AML-193 (cell line): ENCODE measurements at places on chromosomes 5 and 9.
A peak's percentile ranks its signal among the peaks of the same experiment; 100 is the strongest.

DNA sequence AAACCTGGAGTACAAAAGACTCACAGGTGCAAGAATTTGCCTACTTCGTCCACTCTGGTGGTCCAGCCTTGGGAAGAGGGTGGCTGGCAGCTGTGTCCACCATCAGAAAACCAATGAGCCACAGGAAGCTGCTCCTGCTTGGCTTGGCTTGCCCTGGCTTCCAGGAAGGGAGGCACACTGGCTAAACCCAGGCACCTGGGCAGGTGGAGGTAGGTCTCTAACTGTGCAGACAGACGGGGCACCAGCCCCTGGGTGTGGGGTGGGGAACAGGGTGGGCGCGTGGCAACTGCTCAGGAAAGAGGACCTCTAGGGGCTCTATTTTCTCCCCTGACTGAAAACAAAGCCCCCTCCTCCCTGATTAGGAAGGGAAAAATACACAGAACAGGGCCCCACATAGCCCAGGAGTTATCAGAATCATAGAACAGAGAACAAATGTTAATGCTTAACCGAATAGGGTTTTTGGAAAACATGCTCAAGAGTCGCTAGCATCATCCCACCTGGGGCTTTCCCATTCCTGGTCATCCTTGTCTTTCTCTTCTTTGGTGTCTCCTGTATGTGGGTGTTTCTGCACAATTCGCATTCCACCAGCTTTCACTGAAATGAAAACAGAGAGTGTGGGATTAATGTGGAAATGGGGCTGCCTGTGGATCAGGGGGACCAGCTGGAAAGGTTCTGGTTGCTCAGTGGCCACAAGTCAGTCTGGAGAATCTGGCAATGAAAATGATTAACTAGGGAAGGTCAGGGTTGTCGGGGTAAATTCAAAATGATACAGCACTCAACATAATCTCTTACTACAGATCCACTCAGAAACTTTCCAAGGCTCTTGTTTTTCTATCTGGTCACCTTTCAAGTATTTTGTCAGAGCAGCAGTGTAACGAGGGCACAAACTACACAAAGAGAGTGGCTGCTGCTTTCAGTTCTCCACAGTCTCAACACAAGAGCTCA, 13.1 kb downstream of the DAP start:
- no peak for DNase-seq

DNA sequence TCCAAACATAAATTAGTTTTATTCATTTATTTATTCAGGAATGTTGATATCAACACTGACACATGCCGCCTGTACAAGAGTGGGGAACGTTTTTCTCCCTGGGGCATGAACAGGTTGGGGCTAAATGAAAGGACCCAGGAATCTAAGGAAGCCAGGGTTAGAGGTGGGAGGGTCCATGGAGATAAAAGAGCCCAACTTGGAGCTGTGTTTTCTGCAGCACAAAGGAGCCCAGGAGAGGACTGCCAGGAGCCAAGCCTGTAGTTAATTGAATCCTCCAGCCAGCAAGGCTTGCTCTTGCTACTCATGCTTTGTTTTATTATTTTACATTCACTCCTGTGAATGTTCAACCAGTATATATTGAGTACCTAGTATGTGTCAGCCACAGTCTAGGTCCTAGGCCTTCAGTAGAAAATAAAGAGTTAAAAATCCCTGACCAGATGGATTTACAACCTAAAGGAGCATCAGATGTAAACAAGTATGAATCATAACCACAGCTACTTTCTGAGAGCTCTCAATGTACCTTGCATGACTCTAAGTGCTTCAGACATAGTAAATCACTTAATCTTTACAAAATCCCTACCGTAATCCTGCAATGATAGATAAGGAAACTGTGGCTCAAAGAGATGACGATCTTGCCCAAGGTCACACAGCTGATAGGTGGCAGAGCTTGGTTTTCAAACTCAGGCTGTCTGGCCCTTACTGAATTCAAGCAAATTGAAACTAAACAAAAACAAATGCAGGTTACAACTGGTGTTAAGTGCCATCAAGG, 69.8 kb downstream of the ASTN2 start:
- DNase-seq: no peak

DNA sequence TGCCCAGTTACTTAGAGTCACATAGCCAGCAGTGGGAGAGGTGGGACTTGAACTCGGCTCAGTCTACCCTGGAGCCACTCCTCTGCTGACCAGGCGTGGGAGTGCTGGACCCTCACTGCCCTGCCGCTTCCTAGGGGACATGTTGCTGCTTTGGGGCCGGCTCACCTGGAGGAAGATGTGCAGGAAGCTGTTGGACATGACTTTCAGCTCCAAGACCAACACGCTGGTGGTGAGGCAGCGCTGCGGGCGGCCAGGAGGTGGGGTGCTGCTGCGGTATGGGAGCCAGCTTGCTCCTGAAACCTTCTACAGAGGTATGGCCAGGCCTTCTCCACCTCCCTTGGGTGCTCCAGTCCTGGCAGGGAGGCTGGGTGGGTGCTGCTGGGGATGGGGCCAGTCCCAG, 3.4 kb upstream of the CACFD1 start:
- DNase-seq: no peak

- DNase-seq: no peak
Observed at GRCh38 chr5:123089914-123090660, 1.0 kb downstream of the PRDM6 start.

GRCh38 chr5:41796061-41796460, 74.2 kb downstream of the OXCT1 start:
- DNase-seq: no peak

- no peak for DNase-seq
Observed at GRCh38 chr5:133962801-133963476, 5.5 kb downstream of the C5orf15 start.

DNA sequence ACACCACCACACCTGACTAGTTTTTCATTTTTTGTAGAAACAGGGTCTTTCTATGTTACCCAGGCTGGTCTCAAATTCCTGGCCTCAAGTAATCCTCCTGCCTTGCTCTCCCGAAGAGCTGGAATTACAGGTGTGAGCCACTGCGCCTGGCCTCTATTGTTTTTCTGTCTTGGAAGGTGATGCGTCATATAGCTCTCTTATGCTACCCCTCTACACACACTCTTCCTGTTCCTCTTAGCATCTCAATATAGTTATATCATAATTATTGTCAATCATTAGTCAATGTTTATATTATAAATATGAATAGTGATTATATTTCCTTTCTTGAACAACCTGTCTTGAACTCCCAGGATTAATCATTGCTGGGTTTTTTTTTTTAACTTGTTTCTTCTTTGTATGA, 7.3 kb downstream of the PKD2L2 start:
- no peak for DNase-seq

- DNase-seq: no peak
Observed at GRCh38 chr9:24071716-24072115, 245.7 kb upstream of the ELAVL2 start.

DNA sequence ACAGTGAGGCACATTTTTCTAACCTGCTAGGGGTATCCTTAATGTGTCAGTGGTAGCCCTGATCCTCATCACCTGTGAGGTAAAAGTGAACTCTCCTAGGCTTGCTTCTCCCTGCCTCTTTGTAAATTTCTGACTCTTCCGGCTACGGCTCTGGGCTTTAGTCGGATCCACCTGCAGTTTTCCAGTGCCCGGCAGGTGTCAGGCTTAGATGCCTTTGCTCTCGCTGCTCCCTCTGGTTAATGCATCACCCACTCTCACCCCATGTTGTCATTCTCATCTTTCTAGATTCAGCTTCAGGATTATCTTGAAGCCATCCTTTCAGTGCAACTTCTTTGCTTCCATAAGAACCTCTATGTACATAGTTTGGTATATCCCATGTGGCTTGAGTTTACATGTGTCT, 3.6 kb downstream of the CEP78 start:
- DNase-seq: no peak

DNA sequence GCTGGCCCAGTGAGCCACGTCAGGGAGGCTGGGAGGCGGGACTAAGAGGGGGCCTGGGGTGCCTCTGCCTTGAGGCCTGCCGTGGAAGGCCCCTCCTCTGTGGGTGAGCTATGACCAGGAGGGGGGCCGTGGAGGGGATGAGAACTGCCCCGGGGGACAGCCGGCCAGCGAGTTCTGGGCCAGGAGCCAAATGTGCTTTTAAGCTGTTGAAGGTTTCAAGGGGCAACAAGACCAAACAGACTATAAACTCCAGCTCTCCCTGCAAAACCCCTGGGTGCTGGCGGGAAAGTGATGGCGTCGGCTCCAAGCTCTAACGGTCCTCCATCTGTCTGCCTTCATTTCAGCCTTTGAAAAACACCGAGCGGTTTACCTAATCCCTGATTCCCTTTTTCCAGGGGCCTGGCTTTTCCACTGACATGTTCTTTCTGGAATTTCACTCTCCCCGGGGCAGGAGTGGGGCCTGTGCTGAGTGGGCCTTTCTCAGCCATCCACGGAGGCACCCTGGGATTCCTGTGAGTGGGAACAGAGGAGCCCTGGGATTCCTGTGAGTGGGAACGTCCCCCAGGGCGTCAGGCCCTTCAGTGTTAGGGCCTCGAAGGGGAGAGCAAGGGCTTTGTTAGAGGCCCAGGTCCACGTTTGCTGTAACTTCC, 65.6 kb downstream of the COL5A1 start:
- DNase-seq: no peak

DNA sequence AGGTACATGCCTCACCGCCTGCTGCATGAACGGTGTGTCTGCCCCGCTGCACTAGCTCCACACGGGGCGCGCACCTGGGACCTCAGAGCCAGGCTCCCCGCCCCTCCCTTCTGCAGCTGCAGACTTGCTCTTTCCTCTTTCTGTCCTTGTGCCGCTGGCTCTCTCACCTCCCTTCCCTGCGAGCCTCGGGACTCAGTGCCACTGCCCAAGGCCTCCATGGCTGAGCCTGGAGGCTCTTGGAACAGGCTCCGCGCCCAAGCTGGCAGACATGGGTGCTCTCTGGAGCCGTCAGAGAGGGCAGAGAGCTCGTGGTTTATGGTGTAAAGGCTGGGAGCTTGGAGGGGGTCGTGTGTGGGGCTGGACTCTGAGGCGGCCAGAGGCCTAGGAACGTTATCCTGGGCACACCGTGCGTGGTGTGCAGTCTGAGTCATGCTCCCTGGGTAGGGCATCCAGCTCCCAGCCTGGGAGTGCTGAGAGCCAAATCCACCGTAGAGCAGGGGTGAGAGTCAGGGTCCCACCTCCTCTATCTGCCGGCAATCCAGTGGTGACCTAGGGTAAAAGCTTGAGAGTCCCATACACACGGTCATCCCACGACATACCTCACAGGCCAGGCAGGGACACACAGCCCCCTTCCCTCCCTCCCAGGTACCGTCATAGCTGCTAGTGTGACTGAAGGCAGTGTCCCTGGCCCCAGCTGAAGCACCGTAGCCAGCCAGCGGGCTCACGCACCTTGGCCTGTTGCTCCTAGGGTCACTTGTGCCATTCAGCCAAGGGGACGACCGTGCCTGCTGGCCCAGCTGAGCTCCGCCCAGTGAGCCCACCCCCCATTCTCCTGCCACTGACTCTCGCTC, 22.4 kb downstream of the GOLGA2 start:
- DNase-seq: no peak

- peak; percentile 37 for DNase-seq
Observed at GRCh38 chr9:136089697-136090045, 5.4 kb downstream of the NACC2 start.

- no peak for DNase-seq
Observed at GRCh38 chr9:92048924-92049625, 66.1 kb downstream of the SPTLC1 start.

DNA sequence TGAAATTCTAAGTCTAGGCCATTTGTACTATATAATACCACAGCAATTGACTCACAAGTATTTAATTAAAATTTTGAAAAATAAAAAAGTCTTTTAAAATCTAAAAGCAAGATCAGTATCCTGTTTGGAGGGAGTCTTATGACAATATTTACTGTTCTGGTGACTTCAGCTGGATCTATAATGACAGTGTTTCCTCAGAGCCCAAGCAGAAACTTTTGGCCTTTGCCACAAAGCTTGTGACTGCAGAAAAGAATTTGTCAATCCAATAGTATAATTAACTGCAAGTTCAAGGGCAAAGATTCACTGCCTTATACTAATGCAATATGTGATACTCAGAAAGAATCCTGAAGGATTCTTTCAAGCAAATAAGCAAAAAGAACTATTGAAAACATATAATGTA, 49.6 kb upstream of the RAPGEF6 start:
- DNase-seq: no peak

DNA sequence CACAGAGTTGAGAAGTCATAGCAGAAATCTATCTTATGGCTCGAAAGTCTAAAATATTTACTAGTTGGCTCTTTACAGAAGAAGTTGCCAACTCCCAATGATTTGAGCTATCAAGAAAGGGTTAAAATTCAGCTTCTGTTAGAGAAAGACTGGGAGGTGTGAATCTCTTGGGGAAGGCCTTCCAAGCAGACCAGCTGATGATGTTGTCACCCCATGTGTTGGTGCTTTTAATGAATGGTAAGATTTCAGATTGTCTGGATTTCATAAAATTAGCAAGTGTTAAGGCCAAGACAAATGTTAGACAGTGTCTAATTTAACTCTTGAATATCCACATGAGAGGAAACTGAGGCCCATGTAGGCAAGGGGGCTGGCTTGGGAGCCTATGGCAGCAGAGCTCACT, 63.9 kb downstream of the PPARGC1B start:
- DNase-seq: no peak

DNA sequence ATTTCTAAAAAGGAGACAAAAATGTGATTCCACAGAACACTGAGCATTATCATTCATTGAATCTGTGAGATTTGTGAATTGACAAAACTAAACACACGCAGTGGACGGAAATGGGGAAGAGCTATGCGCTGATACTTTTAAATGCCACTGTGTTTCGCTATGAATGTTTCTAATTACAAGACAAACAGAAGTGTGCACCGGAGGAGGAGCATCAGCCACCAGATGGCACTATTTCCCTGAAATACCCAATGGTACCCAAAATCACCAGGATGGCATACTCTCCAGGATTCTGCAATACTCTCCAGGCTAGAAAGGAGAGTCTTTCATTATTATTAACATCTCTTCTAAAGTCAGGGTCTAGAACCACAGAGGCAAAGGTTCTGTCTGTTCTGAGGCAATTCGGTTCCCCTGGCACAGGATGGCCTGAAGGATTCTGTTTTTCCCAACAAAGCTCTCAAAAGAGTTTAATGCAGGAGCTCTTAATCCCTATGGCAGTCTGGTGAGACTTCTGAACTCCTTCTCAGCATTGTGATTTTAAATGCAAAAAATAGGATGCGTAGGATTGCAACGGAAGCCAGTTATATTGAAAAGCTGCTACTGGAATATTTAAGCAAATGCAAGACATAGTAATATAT, 13.8 kb upstream of the PUM3 start:
- DNase-seq: peak; percentile 72

DNA sequence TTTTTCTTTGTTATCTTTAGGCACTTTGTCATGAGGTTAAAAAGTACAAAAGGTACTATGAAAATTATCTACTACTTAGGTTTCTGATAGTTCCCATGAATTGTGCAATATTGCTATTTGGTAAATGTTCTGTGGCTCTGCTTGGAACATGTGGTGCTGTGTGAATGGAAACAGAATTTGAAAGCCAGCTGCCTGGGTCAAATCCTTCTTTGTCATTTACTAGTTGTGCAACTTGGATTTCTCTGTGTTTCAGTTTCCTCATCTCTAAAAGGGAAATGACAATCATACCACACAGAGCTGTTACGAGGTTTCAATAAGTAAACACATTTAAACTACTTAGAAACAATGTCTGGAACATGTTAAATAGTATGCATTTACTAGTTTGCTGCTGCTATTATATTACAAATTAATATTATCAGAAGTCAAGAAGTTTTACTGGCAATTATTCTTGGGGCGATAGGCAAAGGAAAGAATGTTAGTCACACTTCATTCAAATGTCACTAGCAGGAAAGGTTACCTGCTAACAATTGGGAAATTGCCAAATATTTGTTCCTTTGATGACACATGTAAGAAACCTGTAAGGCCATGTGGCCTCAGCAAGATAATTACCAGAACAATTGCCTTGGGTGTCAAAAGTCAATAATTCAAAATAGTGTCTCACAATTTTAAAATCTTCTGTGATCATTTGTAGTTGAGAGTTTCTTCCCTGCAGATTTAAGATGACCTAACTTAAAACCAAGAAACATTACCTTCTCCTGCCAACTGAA, 184.8 kb downstream of the KIAA0825 start:
- DNase-seq: peak; percentile 93
